ENCODE measurements at places on chromosomes 16 and 17.

DNA sequence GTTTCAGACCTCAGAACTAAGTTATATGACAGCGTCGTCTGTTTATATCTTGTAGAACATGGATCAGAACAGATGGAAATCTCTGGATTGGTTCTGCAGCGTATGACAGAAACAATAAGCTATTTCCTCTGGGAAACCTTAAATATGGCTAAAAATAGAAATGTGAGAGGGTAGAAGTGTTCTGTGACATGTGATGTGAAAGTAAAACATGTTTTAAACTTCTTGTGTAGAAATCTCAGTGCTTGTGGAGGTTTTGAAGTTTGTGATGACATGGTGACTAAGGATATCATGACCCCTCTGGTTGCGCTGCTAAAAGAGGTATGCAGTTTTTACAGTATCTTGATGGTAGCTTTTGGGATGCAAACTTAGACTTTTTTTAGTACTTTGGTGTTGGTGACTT, 2.8 kb downstream of the HEATR3 start:
- DNase-seq: no peak

DNA sequence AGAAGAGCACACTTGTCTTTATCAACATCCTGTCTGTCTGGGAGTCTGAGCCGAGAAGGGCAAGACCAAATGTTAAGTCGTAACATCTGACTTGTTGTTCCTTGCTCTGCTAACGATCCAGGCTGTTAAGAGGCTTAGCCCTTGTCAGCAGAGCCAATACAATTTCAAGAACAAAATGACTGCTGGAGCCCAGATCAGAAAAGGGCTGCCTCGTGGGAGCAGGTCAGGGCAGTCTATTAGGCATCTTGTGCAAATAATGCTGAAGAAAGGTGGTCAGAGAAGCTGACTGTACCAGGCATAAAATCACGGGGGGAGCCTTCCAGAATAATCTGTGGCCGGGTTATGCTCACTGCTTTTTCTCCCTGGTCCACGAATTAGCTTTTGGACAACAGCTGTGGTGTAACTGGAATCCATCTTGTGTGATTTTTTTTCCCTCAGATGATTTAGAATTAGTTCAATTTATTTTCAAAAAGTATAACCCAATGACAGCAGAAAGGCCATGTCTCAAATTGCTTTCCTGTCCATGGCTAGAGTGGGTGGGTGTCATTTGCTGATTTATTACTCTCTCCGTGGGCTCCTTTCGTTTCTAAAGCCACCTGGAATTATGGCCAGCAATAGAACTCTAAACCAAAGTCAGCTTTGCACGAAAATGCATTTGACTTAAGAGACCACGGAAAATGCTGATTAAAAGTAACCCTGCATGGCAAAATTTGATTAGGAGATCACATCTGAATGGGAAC, 221.1 kb upstream of the HSBP1 start:
- no peak for DNase-seq

- no peak for DNase-seq
Measured at GRCh38 chr17:37802061-37802595, 57.3 kb upstream of the HNF1B start.

- DNase-seq: no peak
Measured at GRCh38 chr16:79360267-79360666, 240.3 kb downstream of the MAF start.

- no peak for DNase-seq
Measured at GRCh38 chr16:53055541-53056391, 975 bp downstream of the CHD9 start.

DNA sequence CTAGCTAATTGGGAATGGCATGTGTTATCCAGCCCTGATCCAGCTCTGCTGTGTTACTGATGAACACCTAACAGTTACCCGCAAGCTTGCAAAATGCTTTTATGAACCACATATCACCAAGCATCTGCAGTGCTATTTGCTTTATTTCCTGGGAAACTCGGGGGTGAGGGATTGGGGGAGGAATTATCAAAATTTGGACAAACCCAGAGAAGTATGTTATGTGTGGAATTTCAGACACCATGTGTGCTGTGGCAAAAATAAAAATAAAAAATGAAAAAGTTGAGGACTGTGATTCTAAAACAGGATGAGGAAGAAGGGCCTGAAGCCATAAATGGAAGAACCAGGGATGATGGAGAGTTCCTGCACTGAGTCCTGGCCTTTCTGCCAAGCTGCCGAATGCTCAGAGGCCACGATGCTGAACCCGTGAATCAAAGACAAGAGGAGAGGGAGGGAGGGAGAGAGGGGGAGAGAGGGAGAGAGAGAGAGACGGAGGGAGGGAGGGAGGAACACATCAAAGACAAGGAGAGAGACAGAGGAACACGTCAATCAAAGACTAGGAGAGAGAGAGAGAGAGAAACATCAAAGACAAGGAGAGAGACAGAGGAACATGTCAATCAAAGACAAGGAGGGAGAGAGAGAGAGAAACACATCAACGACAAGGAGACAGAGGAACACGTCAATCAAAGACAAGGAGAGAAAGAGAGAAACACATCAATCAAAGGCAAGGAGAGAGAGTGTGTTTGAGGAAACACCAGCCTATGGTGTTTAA, 89.8 kb downstream of the MRM3 start:
- DNase-seq: no peak

GRCh38 chr17:76824093-76824492, 44.1 kb upstream of the MGAT5B start:
- DNase-seq: no peak

- DNase-seq: no peak
Measured at GRCh38 chr17:76354747-76355310, 1.1 kb upstream of the PRPSAP1 start.

- DNase-seq: peak; percentile 11
Measured at GRCh38 chr17:31096106-31096436, 1.3 kb downstream of the NF1 start.

DNA sequence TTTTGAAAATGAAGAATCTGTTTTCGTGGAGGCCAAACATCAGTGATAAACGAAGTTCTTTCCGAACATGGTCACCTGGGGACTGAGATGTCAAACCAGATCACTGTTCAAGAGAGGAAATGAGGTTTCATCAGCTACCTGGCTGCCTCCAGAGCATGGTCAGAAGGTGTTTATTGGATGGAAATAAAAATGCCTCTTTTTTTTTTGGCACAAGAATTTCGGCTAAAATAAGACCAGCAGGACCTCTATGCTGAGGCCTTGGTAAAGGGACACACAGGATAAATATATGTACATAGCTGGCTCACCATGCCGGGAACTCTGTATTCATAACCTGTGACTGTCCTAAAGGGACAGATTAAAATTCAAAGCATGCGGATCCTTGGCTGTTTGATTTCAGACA, 135.3 kb downstream of the UTP18 start:
- no peak for DNase-seq

DNA sequence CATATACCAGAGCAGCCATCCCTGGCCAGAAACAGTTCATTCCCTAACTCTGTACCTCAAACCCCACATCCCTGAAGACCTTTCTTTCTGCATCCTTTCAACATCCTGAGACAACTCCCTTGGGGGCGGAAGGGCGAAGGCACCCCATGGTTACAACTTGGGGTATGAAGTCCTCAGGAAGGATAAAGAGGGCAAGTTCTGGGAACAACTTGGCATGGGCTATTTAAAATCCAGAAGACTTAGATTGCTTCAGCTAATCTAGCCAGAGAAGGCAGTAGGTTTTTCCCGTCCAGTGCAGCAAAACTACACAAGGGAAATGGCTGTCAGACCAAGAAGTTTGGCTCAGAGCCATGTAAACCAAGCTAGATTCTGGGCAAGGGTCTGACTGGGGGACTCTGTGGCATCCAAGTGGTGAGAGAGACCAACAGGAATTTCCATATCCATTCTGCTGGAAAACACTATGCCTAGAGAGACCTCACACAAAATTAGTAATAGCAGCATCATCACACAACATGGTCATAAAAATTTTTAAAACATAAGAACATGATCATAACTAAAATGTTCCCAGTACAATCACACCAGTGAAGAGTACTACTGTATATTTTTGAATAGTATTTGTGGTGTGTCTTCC, 113.2 kb downstream of the CDYL2 start:
- no peak for DNase-seq

- DNase-seq: no peak
Measured at GRCh38 chr17:74471341-74471740, 4.9 kb downstream of the CD300A start.

DNA sequence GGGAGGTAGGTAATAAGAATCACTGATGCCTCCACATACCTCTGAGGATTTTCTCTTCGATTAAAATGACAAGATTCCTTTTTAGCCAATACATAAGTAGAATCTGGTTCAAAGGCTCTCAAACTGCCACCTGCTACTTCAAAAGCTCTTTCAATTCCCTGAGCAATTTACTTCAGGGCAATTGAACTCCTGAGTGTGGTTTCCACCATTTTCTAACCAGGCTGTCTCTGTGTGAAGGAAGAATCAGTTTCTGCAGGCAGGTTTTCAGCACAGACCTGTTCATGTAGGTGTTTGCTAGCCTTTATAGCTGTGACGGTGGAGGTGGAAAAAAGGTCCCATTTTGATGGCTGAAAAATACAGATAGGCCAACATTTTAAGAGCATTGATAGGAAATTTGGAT, 18.2 kb upstream of the HS3ST3B1 start:
- no peak for DNase-seq

GRCh38 chr16:86723689-86724088, 145.3 kb downstream of the FOXL1 start:
- peak; percentile 87 for DNase-seq

DNA sequence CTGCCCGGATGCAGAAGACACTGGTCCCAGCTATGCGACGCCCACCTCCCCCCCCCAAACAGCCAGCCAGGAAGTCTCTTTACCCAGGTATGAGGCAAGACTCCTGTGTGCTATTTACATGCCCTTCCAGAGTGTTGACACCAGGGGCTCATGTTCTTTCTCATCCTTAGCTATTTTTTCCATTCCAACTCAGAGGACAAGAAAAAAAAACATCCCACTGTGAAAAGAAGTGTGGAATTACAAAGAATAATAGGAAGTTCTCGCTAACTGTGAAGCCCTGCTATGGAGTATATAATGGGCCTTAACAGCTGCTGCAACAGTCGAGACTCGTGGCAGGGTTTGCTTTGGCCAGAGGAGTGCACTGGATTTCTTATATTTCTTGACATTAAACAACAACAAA, 584.9 kb downstream of the CDH13 start:
- DNase-seq: no peak

DNA sequence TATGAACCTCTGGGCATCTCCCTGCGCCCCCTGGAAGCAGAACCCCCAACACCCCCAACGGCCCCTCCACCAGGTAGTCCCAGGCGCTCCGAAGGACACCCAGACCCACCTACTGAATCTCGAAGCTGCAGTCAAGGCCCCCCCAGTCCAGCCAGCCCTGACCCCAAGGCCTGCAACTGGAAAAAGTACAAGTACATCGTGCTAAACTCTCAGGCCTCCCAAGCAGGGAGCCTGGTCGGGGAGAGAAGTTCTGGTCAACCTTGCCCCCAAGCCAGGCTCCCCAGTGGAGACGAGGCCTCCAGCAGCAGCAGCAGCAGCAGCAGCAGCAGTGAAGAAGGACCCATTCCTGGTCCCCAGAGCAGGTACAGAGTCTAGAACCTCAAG, 1.5 kb downstream of the BCL6B start:
- DNase-seq: no peak

DNA sequence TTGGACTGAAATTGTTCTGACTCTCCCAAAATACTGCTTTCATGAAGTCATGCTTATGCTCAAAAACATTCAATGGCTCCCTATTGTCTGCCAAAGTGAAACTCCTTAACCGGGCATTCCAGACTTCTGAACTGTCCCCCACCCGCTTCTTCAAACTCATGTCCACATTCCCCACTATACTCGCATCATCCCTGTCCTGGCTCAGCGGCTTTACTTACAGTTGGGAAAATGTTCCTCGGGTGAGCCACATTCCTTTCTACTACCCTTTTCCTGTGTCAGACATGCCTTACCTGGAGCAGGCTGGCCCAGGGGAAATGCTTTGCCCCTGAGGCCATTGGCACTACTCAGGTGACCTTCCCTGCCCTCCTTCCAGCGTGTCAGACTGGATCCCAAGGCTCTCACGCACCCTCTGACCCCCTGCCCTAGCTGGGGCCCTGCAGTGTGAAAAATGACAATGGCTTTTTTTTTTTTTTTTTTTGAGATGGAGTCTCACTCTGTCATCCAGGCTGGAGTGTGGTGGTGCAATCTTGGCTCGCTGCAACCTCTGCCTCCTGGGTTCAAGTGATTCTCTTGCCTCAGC, 5.3 kb downstream of the CYGB start:
- DNase-seq: no peak

DNA sequence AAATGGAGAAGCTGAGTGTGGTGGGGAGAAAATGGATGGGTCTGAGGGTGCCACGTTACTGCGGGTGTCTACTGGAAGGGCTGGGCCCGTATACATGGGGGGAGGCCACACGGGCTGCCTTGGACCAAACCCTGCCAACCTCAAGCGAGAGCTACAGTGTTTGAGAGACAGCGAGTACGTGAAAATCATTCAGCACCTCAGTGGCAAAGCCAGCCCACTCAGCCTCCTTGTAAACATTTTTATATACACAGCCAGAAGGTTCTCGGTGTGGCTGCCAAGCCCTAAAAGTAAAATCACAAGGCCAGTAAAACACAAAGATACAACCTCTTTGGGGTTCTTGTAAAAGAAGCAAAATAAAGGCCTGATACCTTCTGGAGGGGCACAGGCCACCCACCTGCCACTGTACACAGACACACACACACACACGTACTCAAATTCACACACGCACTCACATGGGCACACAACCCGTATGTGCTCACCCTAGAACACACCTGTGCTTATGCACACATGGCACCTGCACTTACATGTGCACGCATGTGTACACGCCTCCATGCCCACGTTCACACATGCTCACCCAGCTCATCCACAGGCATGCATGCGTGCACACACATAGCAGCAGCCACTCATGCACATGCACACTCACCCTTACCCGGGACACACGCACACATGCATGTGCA, 102.8 kb downstream of the GSG1L start:
- DNase-seq: no peak

DNA sequence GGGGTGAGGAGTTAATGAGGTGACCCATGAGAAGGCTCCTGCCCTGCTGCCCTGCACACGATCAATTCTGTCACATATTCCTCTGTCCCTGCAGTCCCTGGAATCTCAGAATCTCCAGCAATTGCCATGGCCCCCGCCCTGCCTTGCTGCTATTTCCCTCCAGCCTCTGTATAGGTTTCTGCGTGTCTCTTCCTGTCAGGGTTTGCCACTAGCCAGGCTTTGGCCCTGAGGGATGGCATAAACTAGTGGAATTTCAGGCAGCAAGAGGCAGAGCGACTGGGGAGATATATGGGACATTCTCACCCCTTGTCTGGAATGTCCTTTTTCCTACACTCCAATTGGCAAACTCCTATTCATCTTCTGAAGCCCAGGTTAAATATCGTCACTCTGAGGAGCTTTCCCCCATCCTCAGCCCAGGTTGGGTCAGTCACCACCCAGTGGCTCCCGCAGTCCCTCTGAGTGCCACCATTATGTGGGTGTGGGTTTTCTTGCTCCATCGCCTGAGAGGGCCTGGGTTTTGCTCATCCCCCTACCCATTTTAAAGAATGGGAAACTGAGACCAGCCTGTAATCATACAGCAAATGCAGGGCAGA, 15.5 kb upstream of the NATD1 start:
- DNase-seq: no peak

GRCh38 chr17:78366109-78366848, 6.4 kb upstream of the SOCS3 start:
- no peak for DNase-seq

Data from iPS-NIHi11 (cell line).